ENCODE measurements at places on chromosomes 1 and 21.

- DNase-seq = no peak
Observed at GRCh38 chr1:111487133-111487532, 13.3 kb downstream of the C1orf162 start.

GRCh38 chr1:225911191-225912130 is 12.6 kb downstream of the PYCR2 start:
- peak; percentile 80 for DNase-seq

DNA sequence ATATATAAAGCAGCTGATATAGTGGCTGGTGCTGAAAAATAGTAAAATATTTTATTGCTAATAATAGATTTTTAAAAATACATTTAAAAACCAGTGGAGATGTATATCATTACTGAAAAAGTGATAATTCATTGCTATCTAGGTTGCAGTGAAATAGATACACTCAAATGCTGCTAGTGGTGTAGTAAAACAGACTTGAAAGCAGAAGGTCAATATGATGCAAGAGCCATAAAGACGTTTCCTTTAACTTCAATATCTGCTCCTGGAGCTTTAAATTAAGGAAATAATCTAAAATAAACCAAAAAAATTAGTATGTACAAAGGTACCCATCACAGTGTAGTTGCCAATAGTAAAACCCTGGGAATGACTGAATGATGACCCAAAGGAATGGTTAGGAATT is 26.2 kb downstream of the RHEX start:
- DNase-seq = no peak

DNA sequence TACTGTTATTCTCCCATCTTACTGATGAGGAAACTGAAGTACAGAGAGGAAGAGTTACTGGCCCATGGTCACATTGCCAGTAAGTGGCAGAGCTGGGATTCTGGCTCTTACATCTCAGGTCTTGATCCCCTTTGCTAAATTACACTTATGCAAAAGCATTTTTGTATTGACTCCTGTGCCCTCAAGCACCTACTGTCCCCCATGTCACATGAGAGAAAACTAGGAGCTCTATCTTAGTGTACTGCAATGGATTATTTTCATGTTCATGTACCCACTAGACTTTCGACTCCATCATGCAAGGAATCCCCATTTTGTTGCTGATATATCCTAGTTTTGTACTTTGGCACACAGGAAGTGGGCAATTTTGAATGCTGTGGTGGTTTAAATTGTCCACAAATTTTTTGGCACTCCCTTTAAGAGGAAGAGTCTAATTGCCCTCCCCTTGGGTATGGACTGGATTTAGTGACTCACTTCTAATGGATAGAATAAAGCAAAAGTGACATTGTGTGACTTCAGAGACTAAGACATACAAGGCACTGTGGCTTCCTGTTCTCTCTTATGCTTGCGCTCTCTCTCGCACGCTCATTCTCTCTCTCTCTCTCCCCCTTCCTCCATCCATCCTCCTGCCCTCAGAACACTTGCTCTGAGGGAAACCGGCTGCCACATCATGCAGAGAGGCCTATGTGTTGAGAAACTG is 43.5 kb upstream of the JAK1 start:
- DNase-seq = no peak
